ENCODE measurements at places on chromosomes 5 and 9.
A peak's percentile ranks its signal among the peaks of the same experiment; 100 is the strongest.

GRCh38 chr9:134403292-134403681, 77.0 kb downstream of the RXRA start:
- DNase-seq = peak; percentile 78

- no peak for DNase-seq
Measured at GRCh38 chr5:32713770-32714381, 2.8 kb downstream of the NPR3 start.

DNA sequence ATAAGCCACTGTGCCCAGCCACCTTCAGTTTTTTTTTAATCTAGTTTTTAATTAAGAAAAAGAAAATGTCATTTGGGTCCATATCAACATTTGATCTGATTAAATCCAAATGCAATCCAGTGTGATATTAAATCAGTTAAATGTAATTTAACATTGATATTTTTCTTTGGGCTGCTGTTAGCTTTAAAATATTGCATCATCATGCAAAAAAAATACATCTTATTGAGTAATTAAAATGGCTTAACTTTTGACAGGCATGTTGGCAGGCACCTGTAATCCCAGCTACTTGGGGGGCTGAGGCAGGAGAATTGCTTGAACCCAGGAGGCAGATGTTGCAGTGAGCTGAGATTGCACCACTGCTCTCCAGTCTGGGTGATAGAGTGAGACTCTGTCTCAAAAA, 22.7 kb upstream of the LRRC70 start:
- DNase-seq = no peak

- DNase-seq = no peak
Measured at GRCh38 chr9:14256588-14256987, 57.4 kb downstream of the NFIB start.

DNA sequence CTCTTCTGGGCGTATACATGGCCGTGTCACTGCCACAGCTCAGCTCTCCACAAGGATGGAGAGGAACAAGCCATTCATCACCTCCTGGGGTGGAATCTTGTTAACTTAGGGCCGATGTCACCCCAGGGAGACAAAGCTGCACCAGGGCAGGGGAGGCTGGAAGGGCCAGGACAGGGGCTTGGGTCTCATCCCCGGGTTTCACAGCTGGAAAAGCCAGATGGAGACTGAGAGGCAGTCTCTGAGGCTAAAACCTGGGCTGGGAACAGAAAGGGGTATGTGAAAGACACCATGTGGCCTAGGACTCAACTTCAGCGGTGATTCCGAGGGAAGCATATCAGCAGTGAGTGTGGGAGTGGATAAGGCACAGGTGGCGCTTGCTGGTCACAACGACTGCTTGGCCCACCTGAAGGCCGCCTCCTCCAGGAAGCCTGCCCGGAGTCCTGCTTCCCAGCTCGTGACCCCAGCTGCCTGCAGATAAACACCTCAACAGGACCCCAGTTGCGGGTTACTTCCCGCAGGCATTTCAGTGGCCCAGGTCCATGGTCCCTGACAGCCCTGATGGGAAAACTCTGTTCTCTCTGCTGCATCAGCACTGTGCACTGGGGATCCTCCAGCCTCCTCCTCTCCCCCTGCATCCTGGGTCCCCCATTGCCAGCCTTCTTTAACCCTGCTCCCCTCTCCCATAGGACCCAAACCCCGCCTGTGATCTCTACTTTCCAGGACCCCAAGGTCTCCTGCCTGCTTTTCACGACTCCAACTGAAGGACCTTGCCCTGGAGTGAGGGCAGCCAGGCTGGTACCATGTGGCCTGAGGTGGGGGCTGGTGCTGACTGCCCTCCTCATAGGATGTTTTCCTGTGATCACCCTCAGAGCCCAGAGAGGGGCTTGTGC, 51.7 kb upstream of the FCN1 start:
- DNase-seq = no peak

- DNase-seq = no peak
Measured at GRCh38 chr5:76765249-76765648, 49.3 kb downstream of the F2R start.

- peak; percentile 60 for DNase-seq
Measured at GRCh38 chr9:38335686-38336085, 56.8 kb upstream of the ALDH1B1 start.

- DNase-seq = peak; percentile 60
Measured at GRCh38 chr9:131579789-131580211, 34.5 kb downstream of the PRRT1B start.

DNA sequence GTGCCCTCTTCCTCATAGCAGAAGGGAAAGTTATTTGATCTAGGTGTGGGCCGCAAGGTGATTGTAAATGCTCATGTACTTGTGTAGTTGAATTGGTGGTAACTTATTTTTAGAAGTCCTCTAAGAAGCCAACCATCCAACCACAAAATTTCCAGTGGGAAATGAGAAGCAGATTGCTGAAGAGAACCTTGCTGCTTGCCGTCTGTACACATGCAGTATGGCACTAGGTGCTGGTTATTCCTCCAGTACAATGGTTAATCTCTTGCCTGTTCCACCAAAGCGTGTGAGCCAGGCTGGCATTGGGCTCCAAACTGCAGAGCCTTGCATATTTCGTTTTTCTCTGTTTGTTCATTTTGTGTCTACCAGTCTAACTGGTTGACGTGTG, 28.0 kb downstream of the PIP5K1B start:
- peak; percentile 39 for DNase-seq

DNA sequence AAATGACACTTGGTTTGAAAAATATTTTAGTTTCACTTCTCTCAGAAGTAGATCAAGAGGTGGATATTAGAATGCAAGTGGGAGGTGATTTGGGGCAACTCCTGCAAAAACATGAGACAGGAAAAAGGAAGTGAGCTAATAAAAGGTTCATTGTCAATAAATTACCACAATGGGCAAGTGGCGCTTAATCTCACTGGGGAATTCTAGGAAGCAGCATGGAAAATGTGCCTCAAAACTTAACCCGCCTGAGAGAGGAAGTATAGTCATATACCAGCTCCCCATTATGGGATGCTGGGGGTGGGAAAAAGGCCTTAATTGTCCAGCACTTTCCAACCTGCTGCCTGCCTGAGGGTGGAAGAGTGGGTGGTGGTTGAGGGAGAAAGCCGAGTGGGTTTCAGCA, 204.1 kb downstream of the ELAVL2 start:
- no peak for DNase-seq

- DNase-seq = no peak
Measured at GRCh38 chr5:148268566-148268965, at the start of gene SPINK13. TSS of gene SPINK13 (plus strand) at chr5:148268794. CDS start at chr5:148270073, 1,279 bp downstream.

DNA sequence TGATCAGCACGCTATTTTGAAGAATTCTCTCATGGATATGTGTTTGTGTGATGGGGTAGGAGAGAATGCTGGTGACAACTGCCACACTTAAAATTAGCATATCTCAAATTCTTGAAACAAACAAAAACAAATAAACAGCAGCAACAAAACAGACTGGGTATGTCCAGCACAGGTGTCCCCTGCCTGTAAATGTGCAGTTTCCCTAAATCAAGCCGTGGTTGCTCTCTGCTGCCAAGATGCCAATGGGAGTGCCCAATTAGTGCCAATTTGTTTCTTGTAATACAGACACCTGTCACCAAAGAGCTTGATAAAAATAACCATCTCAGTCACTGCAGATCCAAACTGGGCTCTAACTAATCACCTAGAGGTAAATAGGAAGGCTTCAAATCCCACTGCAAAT, 144.2 kb upstream of the SMARCA2 start:
- DNase-seq = peak; percentile 41

DNA sequence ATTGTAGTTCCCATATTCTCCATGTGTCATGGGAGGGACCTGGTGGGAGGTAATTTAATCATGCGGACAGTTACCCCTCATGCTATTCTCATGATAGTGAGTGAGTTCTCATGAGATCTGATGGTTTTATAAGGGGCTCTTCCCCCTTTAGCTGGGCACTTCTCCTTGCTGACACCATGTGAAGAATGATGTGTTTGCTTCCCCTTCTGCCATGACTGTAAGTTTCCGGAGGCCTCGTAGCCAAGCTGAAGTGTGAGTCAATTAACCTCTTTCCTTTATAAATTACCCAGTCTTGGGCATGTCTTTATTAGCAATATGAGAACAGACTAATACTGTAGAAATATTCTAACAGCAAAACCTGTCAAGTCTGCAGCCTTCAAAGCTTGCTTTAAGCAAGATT, 293.2 kb downstream of the CTNND2 start:
- DNase-seq = no peak

- DNase-seq = no peak
Measured at GRCh38 chr9:108150736-108151586, 661.4 kb upstream of the KLF4 start.

DNA sequence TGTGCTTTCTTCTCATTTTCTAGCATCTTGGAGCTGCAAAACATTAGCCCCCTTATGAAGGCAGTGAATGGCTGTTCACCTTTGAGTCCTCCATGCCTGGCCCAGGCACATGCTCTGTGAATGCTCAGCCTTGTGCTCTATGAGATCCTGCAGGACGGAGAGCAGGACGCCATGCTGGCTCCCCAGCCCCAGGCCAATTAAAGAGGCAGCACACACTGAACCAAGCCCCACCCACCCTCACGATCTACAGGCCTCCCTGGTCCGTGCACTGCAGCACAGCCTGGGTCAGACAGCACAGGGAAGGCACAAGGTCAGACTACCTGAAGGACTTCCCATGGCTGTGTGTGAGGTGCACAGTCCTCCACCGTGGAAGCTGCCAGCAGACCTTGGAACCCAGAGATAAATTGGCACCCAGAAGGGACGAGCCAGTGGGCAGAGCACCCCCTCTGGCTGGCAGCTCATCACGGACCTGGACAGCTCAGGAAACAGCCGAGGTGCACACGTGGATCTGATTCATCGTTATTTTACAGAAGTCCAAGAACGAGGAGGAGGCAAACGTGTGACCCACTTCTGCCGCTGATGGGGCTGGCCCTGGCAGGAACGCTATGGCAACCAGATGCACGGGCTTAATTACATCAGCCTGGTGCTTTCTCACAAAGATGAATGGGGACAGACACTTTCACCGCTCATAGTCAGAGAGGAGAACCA, 59.5 kb downstream of the OLFM1 start:
- peak; percentile 53 for DNase-seq

DNA sequence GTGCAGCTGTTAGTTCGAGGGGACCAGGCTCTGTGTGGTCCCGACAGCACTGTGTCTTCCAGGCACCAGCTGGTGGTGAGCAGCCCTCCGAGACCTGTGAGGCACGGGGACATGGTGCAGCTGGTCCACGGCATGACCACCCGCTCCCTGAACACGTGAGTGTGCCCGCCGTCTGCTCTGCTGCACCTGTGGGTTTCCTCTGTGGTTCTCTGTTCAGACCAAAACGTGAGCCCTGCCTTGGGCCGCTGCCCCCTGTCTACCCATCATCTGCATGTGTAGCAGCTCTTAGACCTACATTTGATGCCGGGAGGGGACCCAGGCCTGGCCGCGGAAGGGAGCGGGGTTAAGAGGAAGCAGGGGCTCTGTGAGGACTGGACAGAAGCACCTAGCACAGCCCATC, 10.5 kb downstream of the POMT1 start:
- no peak for DNase-seq

- no peak for DNase-seq
Measured at GRCh38 chr9:134010310-134011173, 14.7 kb upstream of the BRD3OS start.

- no peak for DNase-seq
Measured at GRCh38 chr9:98994172-98995058, 50.7 kb downstream of the COL15A1 start.

GRCh38 chr5:16791036-16791705, 144.9 kb downstream of the MYO10 start:
- DNase-seq = peak; percentile 64

- DNase-seq = no peak
Measured at GRCh38 chr5:135246923-135247795, 151.9 kb downstream of the MACROH2A1 start.

- no peak for DNase-seq
Measured at GRCh38 chr9:85536514-85536913, 205.2 kb downstream of the AGTPBP1 start.

DNA sequence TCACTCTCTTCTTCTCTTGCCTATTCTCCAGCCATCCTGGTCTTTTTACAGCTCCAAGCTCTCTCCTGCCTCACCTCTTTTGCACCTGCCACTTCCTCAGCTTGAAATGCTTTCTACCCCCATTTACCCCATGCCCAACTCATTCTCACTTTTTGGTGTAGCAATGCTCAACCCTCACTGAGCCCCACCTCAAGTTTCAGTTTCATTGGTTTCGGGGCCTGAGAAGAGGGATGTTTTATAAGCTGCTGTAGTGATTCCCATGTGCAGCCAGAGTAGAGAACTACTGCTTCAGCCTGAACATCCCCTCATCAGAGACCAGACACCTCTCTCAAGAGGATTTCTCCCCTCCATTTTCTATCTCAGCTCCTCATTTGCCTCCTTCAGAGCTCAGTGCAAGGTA, 45.2 kb upstream of the FYB1 start:
- DNase-seq = no peak

DNA sequence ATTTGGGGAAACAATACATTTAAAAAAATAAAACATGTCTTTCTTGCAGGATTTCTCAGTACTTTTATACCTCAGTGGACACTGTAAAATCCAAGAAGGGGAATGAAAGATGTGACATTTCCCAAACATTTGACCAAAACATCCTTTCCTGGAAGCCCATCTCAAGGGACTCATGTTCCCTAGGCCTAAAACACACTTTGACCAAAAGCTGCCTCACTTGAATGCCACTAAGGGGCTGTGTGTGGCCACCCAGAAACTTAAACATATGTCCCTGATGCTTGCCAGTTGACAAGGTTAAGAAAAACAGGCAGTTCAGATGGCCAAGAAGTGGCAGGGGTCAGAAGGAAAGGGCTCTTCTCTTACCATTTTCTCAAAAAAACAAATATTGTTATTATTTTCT, 73.6 kb downstream of the EPB41L4B start:
- DNase-seq = no peak

- no peak for DNase-seq
Measured at GRCh38 chr5:151014680-151015343, 5.6 kb upstream of the GPX3 start.

DNA sequence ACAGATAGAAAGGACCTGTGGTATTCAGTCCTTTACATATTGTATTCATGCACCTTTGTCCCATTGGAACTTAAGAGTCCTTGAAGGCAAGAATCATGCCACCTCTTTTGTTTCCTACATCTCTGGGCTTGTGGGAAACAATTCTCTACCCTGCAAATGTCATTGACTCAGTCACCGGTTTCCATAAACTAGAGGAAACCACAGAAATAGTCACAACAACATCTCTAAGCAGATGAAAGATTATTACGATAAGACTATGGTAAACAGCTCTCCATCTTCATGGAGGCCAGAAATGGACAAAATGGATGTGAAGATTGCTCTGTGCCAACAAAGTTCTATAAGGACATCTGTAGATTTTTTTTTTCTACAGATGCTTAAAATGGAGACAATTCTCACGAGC, 165.5 kb downstream of the PIK3R1 start:
- DNase-seq = no peak
